Psoas muscle (tissue), 8 donors: ENCODE measurements at places on chromosomes 2 and 18.

GRCh38 chr2:216216951-216217903 is 108.1 kb downstream of the XRCC5 start:
- no peak for DNase-seq

DNA sequence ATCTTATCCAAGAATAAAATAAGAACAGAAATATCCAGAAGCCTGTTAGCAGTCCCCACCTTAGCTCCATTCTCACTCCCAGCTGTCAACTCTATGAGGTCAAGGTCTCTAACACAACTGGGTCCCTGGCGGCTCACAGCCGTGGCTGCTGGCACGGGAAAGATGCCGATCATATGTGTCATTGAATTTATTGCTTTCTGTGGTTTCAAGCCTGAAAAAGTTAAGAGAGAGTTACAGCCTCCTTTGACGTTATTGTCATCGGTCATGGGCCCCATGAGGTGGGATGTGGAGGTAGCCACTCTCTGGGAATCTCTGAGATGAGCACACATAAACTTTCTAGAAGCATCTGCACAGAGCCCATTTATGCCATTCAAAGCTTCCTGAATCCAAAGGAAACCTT is 28.7 kb upstream of the CABLES1 start:
- no peak for DNase-seq

- no peak for DNase-seq
These were observed 208.5 kb downstream of the CAMKMT start for GRCh38 chr2:44570271-44570670.

DNA sequence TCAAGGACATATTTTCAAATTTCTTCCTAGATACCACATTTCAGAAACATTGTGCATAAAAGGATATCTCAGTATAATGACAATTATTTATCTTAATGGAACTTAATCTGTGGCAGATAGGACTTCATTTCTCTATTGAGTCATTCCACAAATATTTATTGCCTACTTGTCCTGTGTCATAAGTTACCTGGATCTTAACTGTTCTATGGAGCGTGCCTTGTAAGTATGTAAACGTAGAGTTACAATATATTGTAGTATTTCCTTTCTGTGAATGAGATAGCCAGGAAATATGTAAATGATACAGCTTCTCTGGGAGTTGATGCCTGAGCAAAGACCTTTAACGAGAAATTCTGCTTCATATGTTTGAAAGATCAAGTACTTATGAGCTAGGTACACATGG is 2.5 kb downstream of the AGFG1 start:
- DNase-seq, result no peak

- no peak for DNase-seq
These were observed 1.9 kb upstream of the ZFP36L2 start for GRCh38 chr2:43228321-43228751.

DNA sequence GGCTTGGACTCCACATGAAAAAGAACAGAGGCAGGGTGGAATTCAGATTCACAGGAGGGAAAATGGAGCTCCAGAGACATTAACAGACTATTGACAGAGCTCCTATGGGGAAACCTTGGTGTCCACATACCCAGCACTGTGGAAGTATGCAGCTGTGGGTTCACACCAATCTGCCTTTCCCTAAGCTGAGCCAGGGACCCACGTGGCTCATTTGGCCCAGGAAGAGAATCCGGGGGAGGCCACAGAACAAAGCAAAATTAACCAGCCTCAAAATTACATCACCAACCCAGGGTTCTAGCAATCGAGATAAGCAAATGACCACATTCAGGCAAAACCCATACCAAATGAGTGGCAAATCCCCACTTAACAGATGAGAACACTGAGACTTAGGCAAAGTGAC is 105.8 kb upstream of the TWIST2 start:
- no peak for DNase-seq

- no peak for DNase-seq
These were observed 118.3 kb upstream of the DOK6 start for GRCh38 chr18:69282371-69282770.

DNA sequence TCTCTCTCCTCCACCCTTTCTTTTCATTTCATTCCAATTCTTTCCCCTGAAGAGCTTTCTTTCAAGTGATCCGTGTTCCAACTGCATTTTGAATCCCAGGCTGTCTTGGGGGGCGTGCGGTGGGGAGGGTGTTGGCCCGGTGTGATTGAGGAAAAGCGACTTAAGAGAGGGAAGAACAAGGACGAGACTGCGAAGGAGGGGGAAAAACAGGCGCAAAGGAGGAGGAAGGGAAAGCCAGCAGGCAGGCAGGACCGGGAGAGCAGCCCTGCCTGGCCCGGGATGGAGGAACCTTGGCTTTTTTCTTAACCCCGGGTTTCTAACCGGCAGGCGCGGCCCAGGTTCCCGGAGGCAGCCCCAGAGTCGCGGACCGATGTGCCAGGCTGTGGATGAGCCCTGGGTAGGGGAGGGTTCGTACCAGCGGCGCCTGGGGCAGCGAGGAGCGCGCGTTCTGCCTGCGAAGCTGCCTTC is 1.3 kb downstream of the ADCYAP1 start:
- DNase-seq, result no peak

DNA sequence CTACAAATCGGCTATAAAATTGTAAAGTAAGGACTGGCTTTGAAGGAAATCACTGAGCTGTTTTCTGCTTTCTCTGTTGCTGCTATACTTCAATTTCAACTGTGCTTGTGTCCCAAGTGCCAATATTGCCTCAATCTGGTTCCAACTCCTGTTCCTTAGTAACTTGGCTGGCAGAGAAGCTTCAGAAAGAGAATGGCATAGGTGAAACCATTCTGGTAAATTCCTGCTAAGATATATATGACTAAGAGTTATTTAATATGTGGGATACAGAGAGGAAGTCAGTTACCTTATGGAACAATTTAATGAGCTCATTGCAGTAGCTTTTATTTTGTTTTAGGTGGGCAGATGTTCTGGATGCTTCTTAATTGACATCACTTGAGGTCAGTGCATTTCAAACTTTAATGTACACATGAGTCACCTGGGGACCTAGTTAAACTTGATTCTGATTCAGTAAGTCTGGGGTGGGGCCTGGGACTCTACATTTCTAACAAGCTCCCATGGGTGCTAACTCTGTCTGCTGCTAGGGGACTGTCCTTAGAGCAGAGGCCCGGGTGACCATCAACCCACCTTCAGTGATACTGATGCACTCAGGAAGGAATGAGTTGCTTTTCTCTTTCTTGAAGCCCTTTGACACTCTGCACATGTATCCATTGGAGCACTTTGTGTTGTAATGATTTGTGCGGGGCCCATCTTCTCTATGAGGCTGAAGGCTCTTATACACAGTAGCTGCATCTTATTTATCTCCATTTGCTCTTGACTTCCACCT is 47.6 kb downstream of the LIPG start:
- DNase-seq, result no peak

DNA sequence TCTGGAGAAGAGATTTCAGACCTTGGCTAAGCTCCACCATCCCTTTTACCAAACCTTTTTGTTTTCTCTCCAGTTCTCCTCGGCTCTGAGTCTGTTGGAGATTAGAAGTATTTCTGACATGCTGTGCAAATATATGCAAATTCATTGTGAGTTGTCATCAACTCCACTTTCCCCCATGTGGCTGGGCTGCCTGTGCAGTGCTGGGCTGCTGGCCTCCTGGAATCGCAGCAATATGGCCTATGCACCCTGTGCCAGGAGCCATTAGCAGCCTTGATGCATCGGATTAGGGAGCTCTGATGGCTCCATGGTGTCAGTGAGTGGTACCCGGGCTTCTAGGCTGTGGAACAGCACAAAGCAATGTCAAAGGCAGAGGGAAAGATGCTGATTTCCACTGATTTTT is 80.0 kb downstream of the GPR39 start:
- no peak for DNase-seq

DNA sequence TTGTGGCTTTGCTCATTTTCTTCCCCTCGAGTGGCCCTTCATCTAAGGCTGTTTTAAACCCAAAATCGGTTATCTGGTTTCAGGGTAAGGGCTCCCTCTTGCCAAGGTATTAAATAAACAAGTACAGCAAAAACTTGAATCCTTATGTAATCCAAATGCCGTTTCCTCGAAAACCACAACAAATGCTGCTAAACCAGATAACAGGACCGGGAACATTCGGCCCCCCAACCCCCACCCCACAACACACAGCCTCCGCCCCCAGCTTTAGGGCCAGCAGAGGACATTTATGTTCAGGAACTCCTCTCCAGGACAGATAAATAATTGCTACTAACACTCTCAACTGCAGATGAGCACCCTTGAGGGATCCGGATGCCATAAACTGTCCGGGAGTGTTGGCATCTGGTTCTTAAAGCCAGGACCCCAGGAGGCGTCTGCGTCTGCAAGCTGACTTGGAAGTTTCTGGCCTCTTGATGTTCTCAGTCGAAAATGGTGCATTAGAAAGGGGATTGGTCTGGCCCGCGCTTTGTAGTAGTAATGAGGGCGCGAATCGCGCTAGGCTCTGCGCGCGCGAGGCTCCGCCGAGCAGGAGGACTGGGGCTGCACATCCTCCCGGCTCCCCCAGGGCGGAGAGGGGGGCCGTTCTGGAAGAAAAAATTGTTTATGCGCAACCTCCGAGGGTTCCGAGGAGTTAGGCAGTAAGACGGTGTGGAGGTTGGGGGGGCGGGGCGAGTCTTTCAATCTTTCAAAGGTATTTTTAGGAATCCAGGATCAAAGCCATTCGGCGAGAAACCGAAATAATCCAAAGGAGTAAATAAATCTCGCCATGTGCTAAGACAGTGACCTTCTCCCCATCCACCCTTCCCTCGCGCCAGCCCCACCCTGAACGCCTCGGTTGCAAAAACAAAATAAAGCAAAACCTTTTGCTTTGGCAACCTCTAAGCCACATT is 3.9 kb upstream of the ID2 start:
- DNase-seq, result no peak

- no peak for DNase-seq
These were observed 208.8 kb upstream of the CRIM1 start for GRCh38 chr2:36146765-36147164.
